ENCODE measurements at places on chromosomes 2 and 18. TPM values are rescaled to one million over a fixed set of nuclear protein-coding genes. Genes with fewer than 3 reads are reported as not detected.

Gene FOXD4L1
- total RNA-seq, result not detected

Gene YWHAQ
- 172 TPM for total RNA-seq

Gene CHRNG
- 1.6 TPM for total RNA-seq

Gene MROH2A
- 0.49 TPM for total RNA-seq

Gene IL36B
- total RNA-seq, result 0.20 TPM

Gene GDF7
- 0.89 TPM for total RNA-seq

Gene OR6B2
- not detected for total RNA-seq

Gene MERTK
- total RNA-seq, result 9.5 TPM

Gene KCNG2
- total RNA-seq, result 0.49 TPM

Gene GKN1
- not detected for total RNA-seq

Gene STON1
- total RNA-seq, result 15.7 TPM

Gene FEV
- not detected for total RNA-seq

Gene AKAIN1
- total RNA-seq, result not detected

Gene GALNT5
- 8.3 TPM for total RNA-seq

Gene SCYGR8
- 3.6 TPM for total RNA-seq
